ENCODE measurements at places on chromosomes 1 and 21.

- H3K4me3 ChIP-seq = no peak overlapping the region
- DNase-seq = peak; percentile 54
- H3K36me3 ChIP-seq = no peaks in the 10 kb centered on the region
- H3K27ac ChIP-seq = peak overlapping the region; percentile 58
- H3K4me1 ChIP-seq = peaks cover 84% of the 10 kb centered on the region
These were observed 25.8 kb downstream of the COL18A1 start for GRCh38 chr21:45430521-45431501.

DNA sequence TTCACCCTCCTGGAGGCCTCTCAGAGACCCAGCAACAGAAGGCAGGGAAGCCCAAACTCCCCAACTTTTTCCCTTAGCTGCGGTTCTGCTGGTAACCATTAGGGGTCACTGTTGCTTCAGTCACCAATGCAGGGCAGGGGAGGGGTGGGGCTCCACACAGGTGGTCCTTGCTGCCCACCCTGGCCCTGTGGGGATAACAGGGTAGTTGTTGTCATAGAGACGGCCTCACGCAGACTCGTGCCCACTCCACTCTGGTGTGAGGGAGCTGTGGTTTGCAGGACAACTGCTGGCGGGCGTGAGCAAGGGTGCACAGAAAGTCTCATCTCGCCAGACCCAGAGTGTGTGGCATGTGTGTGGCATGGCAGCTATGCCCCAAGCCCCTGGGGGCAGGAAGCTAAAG lies 19.9 kb downstream of the INSRR start:
- peaks cover 5% of the 10 kb centered on the region for H3K4me1 ChIP-seq
- no peak overlapping the region for H3K27ac ChIP-seq
- peaks cover 95% of the 10 kb centered on the region for H3K27me3 ChIP-seq

GRCh38 chr1:163162381-163162914 lies 40.3 kb downstream of the RGS5 start:
- DNase-seq = no peak
- peaks cover 3% of the 10 kb centered on the region for H3K36me3 ChIP-seq
- H3K4me3 ChIP-seq = no peak overlapping the region
- no peaks in the 10 kb centered on the region for H3K27me3 ChIP-seq
- peak overlapping the region; percentile 91 for H3K27ac ChIP-seq
- H3K4me1 ChIP-seq = peaks cover 9% of the 10 kb centered on the region

DNA sequence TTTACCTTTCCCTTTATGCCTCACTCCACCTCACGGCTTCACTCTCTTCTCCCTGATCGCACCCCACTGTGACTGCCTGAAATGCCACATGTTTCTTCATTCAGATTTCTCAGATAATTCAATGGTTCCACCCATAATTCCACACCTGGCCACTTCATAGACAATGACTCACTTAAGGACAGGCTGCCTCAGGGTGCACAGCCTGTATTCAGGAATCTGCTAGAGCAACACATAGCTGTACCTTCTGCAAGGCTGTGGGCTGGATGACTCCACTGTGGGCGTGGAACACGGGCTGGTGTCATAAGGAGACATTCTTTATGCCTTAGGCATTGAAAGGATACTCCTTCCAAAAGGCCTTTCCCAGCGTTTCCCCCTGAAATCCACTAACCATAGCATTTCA lies 36.1 kb downstream of the L1TD1 start:
- no peaks in the 10 kb centered on the region for H3K36me3 ChIP-seq
- H3K4me1 ChIP-seq = peaks cover 5% of the 10 kb centered on the region
- no peaks in the 10 kb centered on the region for H3K27me3 ChIP-seq

GRCh38 chr1:100530880-100531487 lies 7.0 kb upstream of the GPR88 start:
- DNase-seq = peak; percentile 75
- H3K4me1 ChIP-seq = no peaks in the 10 kb centered on the region
- no peak overlapping the region for H3K27ac ChIP-seq
- no peaks in the 10 kb centered on the region for H3K36me3 ChIP-seq
- peaks cover 7% of the 10 kb centered on the region for H3K27me3 ChIP-seq

GRCh38 chr1:158493054-158493453 lies 21.0 kb downstream of the OR10R2 start:
- no peaks in the 10 kb centered on the region for H3K4me1 ChIP-seq
- H3K4me3 ChIP-seq = no peak overlapping the region
- no peak for DNase-seq
- H3K27me3 ChIP-seq = no peaks in the 10 kb centered on the region

DNA sequence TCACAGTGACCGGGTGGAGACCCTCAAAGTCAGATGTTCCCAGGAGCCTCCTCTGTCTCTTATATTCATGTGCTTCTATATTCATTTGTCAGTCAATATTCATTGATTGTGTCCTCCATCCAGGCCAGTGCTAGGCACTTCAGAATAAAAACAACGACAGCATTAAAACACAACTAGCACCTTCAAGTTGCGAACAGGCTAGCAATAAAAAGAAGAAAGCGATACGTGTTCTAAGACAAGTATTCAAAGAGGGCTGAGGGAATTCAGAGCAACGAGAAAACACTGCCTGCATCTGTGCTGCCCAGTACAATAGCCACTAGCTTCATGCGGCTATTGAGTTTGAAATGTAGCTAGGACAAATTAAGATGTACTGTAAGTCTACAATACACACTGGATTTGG lies 138.0 kb downstream of the PLXNA2 start:
- no peak for DNase-seq
- H3K27ac ChIP-seq = no peak overlapping the region
- H3K4me1 ChIP-seq = peaks cover 14% of the 10 kb centered on the region
- H3K36me3 ChIP-seq = peaks cover 3% of the 10 kb centered on the region
- no peak overlapping the region for H3K4me3 ChIP-seq

DNA sequence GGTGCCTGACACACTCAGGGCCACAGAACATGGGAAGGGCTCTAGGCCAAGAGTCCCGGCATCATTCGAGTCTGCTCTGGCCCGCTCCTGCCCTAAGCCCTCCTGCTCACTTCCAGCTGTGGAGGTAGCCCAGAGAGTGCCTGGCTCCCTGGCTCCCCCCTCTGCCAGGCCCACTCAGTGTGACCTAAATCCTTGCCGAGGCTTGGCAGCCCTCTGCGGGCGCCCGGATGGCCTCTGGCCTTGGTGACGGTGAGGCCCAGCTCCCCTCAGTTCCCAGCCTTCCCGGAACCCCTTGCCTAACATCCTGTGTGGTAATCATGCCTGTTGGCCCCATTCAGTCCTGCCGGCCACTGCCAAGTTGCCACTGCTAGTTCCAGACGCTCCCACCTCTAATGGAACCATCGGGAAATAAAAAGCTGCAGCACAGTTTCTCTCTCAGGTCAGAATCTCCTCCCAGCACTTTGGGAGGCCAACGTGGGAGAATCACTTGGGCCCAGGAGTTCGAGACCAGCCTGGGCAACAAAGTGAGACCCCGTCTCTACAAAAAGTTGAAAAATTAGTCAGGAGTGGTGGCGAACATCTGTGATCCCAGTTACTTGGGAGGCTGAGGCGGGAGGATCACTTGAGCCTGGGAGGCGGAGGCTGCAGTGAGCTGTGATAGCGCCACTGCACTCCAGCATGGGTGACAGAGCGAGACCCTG lies 1.2 kb upstream of the H6PD start:
- peaks cover 5% of the 10 kb centered on the region for H3K36me3 ChIP-seq
- no peaks in the 10 kb centered on the region for H3K27me3 ChIP-seq
- DNase-seq = peak; percentile 88
- H3K4me3 ChIP-seq = no peak overlapping the region

GRCh38 chr1:79197421-79197820 lies 190.9 kb upstream of the ADGRL4 start:
- H3K27me3 ChIP-seq = no peaks in the 10 kb centered on the region
- H3K4me1 ChIP-seq = no peaks in the 10 kb centered on the region
- no peak overlapping the region for H3K4me3 ChIP-seq
- peak; percentile 45 for DNase-seq

All from mesenchymal stem cell (in vitro differentiated cells and primary cell).